ENCODE measurements at places on chromosomes 7 and 10.

GRCh38 chr7:157508477-157508881 is 171.7 kb downstream of the DNAJB6 start:
- DNase-seq: no peak

GRCh38 chr7:154947604-154948003 is 55.3 kb downstream of the PAXIP1 start:
- no peak for DNase-seq

DNA sequence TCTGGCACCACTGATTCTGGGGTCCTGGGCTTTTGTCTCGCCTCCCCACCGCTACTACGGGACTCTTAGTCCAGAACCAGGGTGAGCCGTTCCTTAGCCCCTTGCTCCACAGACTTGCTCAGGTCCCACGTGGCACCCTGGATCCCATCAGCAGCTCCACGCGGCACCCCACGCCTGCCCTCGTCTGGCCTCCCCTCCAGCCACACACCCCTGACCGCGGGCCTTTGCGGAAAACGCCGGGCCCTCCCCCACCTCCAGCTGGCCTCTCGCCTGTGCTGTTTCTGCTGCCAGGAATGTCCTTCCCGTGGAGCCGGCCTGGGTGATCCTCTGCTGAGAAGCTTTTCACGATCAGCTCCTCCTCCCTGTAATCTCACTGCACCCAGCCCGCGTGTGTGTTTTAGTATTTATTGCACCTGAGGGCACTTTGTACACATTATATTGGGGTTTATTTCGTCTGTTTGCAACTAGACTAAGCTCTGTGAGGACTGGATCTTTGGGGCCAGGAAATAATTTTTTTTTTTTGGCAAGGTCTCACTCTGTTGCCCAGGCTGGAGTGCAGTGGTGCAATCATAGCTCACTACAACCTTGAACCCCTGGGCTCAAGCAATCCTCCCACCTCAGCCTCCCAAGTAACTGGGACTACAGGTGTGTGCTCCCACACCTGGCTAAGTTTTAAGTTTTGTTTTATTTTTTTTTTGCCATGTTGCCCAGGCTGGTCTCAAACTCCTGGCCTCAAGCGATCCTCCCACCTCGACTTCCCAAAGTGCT is 10.5 kb upstream of the TTYH3 start:
- DNase-seq: no peak

DNA sequence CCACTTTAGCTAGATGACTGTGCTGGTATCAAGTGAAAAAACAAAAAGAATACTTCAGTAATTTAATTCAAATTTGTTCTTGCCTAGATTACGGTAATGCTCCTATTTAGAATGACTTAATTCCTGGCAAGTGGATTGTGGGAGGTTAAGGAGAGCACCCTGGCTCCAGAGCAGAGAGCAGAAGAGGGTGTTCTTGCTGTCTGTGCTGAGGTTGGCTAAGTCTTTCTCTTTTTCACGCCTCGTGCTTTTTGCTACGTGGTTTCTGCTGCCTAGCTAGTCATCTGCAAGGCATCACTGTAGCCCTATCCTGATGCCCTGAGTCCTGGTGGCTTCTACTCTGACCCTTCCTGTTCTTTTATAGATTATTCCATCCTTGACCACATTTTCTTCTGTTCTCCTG is 101.4 kb downstream of the INSYN2A start:
- DNase-seq: no peak

DNA sequence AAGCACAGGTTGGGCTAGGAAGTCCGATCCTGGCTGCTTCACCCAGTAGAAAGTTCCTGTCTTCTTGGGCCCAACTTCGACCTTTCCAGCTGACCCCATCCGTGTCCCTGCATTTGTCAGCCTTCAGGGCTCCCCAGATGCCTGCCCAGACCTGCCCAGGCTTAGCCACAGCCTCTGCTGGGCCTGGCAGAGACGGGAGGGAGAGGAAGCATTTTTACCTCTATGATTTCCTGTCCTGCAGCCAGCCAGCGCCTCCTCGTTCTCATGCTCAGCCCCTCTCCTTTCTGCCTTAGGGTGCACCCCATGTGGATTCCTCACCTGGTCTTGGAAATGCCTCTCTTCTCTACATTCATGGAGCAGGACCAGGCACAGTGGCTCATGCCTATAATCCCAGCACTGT is 3.7 kb downstream of the METTL27 start:
- DNase-seq: no peak

GRCh38 chr10:119525116-119525515 is 17.4 kb downstream of the RGS10 start:
- DNase-seq: no peak

GRCh38 chr10:120735773-120736371 is 115.3 kb upstream of the WDR11 start:
- no peak for DNase-seq

- DNase-seq: no peak
Measured at GRCh38 chr10:72511459-72511858, 114.4 kb downstream of the MICU1 start.
